ENCODE measurements at places on chromosomes 3 and 15.
A peak's percentile ranks its signal among the peaks of the same experiment; 100 is the strongest.

GRCh38 chr15:88309363-88309762 lies 52.8 kb upstream of the NTRK3 start:
- DNase-seq: no peak

GRCh38 chr3:50536471-50537180 lies 30.9 kb downstream of the C3orf18 start:
- DNase-seq: no peak

DNA sequence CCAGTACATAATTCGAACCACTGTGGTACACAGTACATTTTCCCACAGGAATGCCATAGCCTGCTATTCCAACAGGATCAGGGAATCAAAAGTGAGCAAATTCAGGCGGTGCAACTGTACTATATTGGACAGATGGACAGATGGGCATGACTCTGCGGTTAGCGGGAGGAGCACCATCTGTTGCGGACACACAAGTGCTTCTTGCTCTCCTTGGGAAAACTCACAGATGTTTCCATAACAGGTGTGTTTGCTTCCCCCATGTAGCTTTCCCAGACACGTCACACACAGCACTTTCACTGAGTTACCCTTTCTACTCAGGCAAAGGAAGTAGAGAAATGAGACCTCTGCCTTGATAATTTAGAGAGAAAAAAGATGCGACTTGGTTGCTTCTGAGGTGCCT lies 325.1 kb upstream of the THBS1 start:
- no peak for DNase-seq

- DNase-seq: no peak
Observed at GRCh38 chr3:46829699-46830208, 33.5 kb downstream of the MYL3 start.

DNA sequence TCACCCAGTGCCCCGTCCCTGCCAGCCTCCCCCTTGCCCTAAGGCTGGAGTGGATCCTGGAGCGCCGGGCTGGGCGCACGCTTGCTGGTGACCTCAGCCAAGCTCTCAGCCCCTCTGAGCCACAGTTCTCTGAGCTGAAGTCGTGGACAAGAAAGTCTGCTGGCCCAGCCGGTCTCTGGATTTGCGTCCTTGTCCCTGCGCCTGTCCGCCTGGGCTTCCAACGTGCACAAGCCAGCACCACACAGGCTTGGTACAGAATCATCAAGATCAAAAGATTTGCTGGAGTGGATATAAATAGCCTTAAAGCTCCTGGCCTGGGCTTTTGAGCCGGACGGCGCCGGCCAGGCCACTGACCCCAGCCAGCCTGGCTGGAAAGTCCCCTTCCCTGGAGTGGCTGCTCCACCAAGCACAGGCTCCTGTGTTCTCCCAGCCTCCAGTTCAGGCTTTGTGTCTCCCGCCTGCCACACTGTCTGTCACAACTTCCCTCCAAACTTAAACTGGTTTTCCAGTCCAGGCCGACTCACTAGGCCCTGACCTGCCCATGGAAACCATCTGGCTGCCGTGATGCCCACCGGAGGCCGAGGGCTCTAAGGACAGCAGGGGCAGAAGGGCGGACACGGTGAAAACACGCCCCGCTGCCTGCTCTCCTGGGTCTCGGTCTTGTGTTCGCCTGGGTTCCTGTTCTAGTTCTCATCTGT lies 156.2 kb downstream of the NUP210 start:
- DNase-seq: no peak

GRCh38 chr15:95930659-95931375 lies 399.7 kb upstream of the NR2F2 start:
- DNase-seq: no peak

- DNase-seq: no peak
Observed at GRCh38 chr15:56468401-56468800, 3.5 kb upstream of the MNS1 start.

DNA sequence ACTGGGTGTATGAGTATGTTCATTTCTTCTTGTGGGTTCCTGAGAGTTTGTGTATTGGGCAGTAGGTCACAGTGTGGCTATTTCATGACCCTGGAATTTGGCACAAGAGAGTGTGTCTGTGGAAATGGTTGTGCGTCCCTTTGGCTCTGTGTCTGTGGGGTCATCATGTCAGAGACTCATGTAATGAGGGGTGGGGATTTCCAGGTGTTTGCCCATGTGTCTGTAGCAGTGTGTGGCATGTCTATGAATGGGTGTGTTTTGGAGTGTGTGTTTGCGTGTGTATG lies 1.3 kb upstream of the GATA2 start:
- DNase-seq: no peak

DNA sequence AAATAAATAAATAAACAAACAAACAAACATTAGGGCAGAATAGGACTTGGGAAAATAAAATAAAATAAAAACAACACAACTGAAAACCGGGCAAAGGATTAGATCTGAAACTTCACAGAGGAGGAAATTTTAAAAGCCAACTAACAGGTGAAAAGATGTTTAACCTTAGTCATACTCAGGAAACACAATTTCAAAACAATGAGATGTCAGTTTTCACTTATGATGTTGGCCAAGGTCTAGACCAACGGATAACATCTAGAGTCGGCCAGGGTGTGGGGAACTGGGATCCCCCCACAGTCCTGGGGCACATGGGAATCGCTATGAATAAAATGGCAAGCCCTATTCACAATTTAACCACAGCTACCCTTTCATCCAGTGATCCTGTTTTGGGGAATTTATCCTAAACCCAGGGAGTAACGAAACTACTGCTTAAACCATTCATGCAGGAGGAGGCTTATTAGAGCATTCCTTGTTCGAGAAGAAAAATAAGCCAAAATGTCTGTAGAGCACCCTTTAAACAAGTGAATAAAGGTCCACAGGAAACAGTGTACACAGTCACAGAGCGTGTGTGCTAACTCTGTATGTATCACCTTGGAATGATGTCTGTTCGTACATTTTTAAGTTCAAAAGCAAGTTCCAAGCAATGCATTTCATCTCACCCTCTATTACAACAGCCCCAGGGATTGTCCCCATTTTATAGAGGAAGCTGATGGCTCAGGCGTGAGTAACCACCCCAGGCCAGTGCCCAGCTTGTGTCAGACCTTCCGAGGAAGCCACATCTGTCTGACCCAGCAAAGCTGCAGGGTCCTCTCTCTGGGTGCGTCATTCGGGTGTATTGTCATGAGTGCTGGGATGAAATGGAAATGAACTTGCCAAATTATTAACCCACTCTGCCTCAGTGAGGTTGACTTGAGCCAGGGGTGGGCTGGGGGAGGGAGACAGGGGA lies 6.3 kb upstream of the ANPEP start:
- peak; percentile 31 for DNase-seq

DNA sequence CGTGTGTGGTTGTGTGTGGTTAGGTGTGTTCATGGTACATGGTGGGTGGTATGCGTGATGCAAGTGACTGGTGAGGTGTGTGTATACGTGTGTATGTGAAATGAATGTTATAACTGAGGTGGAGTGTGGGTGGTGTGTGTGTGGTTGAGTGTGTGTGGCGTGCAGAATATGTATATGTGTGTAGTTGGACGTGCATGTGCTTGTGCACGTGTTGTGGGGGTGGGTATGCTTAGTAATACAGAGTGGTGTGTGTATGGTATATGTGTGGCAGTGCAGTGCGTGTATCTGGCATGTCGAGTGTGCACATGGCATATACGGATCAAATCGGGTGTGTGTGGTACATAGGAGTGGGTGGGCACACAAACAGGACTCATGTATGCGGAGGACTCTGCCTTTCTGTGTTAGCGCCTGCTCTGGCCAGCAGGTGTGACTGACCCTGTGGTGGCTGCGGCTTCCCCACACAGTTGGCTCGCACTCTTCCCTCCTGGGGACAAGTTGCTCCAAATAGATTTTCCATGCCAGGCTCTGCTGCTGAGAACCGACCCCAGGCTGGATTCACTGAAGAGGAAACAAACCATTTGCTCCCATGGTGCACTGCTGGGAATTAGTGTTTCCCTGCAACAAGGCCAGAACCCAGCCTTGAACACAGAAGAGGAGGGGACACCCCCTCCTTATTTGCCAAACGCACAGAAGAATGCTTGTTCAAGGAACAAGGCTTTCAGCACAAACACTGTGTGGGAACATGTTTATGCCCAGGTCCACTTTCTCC lies 1.2 kb upstream of the C3orf70 start:
- DNase-seq: no peak
